HT1080 (cell line): ENCODE measurements at places on chromosomes 16 and 17. TPM values are rescaled to one million over a fixed set of nuclear protein-coding genes. Genes with fewer than 3 reads are reported as not detected.

- no peak for DNase-seq
Measured at GRCh38 chr16:22282254-22282892, 14.8 kb upstream of the POLR3E start.

- DNase-seq = peak; percentile 98
Measured at GRCh38 chr16:89315791-89316581, 98.5 kb downstream of the ZNF778 start.

- DNase-seq = no peak
Measured at GRCh38 chr16:11298143-11298900, 17.2 kb upstream of the PRM1 start.

GRCh38 chr17:50681263-50682200, 26.2 kb downstream of the ANKRD40 start:
- peak; percentile 86 for DNase-seq

GRCh38 chr17:63931981-63932561, at the start of gene CD79B:
Gene CD79B (minus strand): TSS chr17:63932331. CDS start chr17:63932261, 70 bp downstream.
- DNase-seq = no peak

DNA sequence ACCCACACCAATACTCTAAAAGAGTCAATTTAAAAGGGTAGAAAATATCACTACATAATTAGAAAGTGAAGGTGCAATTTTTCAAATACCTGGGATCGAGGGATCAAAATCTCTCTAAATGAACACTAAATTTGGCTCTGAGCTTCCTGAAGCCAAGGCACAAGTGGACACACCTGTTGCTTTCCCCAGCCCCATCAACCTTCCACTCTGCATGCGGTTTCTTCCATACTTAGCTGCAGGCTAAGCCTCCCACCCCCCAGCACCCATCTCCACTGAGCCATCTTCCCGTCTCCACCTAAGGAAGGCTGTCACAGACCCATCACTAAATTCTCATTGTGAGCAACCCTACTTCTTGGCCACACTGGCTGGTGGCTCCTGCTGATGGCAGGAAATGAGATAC, 30.5 kb downstream of the TXNDC11 start:
- no peak for DNase-seq

GRCh38 chr16:50848755-50849514, 107.0 kb downstream of the CYLD start:
- DNase-seq = no peak

TP53TG3 gene
- 2.0 and 3.7 TPM in 2 replicates for total RNA-seq

KRTAP3-2 gene
- total RNA-seq = not detected in 2 replicates
